AG09309 (cell line): ENCODE measurements at places on chromosomes 4 and X.

- DNase-seq: no peak
Observed at GRCh38 chrX:132676561-132677186, 187.8 kb upstream of the MBNL3 start.

DNA sequence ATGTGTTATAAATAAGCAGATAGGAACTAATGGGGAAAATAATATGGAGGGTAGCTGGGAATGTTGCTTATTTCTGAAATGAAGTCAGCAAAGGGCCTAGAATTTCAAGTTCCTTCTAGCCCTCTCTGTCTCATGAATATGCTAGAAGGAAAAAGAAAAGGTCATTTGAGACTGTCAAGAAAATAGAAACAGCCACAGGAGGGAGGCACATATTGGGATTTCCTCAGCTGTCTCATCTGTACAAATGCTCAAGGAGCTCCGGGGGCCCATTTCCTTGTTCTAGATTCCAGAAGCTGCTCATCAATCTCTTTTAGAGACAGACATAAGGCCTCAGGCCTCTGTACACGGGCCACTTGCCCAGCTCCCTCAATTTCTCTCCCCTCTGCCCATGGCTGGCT is 127.6 kb upstream of the ETNPPL start:
- no peak for DNase-seq

GRCh38 chr4:174069848-174070330 is 213.6 kb downstream of the FBXO8 start:
- DNase-seq: no peak

DNA sequence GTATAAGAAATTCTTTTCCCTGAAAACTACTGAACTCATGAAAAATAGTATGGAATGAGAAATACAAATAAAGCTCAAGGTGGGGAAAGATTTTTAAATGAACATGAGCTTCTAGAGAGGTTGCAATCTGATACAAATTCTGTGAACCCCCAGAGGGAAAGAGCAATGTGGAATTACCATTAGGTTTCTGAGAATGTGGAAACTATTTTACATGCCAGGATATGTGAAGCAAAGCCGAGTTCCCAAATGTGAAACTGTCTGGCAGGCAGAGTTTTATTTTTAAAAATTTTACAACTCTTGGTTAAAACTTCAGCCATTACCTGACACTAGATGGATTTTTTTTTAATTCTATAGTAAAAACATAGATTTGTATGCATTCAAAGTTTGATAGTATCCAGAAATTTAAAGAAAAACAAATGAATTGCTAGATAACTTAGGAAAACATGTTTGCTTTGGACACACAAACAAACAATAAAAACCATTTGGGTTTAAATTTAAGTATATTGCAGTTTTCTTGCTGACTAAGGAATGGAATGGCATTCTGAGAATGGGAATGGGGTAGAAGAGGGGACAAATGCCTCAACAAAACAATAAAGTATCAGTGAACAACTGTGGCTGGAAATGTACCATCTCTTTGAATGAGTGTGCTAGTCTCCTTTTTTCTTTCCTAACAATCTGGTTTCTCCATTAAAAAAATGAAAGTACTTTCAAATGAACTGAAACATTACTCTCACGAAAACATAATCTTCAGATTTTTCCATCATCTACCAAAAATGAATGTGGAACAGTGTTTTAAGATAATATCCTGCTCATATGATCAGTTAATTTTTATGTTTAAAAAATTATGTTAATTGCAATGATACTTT is 99.6 kb downstream of the PCDH18 start:
- no peak for DNase-seq

- DNase-seq: no peak
Observed at GRCh38 chrX:120269373-120270035, 18.9 kb downstream of the ZBTB33 start.

DNA sequence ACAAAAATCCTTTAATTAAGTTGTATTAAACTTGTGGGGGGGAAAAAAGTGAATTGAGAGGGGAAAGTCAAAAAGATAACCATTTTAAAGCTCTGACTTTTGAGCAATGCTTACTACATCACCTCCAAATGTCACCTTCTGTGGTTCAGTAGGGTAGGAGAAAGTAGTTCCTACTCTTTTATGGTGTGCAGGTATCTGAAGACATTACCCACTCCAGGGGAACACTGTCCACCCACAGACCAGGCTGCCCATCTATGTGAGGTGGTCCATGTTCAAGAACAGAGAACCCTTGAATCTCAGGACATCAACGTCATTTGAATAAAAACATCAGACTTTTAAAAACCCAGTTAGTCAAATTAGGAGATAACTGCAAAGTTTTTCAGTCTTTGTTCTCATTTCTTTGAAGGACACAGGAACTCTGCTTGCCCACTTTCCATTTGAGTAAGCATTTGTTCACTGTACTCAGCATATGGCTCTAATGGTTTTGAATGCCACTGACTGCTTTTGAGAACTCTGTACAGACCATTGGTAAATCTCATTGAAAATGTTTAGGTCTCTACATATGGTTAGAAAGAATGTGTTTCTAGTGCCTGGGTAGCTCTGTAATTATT is 18.4 kb downstream of the NMU start:
- DNase-seq: no peak

GRCh38 chr4:175758050-175759024 is 53.7 kb downstream of the GPM6A start:
- no peak for DNase-seq

GRCh38 chrX:43655151-43656004 is 721 bp upstream of the MAOA start:
- no peak for DNase-seq
